ENCODE measurements at places on chromosomes 13 and 19.

DNA sequence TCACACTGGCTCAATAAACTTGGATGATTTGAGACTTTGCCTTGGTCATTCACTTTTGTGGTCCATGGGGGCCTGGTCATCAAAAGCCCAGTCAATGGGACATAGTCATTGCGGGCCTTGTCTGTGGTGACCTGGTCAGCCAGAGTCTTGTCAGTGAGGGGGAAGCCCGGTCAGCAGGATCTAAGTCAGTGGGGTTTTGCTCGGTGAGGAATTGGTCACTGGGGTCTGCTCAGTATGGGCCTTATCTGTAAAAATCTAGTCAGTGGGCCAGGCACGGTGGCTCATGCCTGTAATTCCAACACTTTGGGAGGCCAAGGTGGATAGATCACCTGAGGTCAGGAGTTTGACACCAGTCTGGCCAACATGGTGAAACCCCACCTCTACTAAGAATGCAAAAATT lies 63.7 kb upstream of the TPM4 start:
- DNase-seq = no peak

- DNase-seq = no peak
These were observed 69.8 kb downstream of the KCNRG start for GRCh38 chr13:50085063-50085462.

GRCh38 chr13:110554227-110554836 lies 7.2 kb downstream of the RAB20 start:
- no peak for DNase-seq

GRCh38 chr13:19289180-19289579 lies 107.6 kb upstream of the TUBA3C start:
- no peak for DNase-seq

- no peak for DNase-seq
These were observed 617.0 kb downstream of the SLITRK1 start for GRCh38 chr13:83265279-83265678.

GRCh38 chr19:1598777-1599459 lies 6.3 kb upstream of the MBD3 start:
- no peak for DNase-seq

GRCh38 chr19:19820774-19821320 lies 703 bp downstream of the ZNF506 start:
- DNase-seq = no peak

DNA sequence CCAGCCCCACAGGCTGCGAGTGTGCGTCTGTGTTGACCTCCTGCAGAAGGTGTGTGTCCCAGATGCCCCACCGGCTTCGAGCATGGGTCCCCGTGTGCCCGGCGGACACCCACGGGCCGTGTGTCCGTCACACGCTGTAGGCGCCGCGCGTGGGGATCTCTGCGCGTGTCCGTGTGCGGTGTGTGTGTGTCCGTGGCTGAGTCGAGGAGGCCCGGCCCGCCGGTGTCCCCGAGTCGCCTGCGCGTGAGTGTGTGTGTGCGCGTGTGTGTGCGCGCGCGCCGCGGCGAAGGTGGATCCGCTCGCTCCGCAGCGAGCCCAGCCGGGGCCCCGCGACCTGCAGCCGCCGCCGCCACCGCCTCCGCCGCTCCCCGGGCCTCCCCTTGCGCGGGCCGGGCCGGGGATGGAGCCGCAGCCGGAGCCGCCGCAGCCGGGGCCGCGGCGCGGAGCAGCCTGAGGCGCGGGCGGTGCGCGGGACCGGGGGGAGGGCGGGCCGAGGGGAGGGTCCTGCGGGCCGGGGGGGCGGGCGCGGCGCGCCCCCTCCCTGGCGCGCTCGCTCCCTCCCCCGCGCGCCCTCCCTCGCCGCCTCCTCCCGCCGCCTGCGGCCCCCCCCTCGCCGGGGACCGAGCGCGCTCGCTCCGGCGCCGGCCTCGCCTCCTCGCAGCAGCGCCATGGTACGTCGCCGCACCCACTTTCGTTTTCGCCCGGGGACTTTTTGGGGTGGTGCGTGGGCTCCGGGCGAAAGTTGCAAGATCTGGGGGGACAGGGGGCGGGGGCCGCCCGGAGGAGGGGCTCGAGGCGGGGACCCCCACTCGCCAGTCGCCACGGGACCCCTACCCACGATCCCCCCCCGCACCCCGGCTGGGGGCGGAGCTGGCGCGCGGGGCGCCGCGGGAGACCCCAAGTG lies 7.1 kb upstream of the NFIC start:
- DNase-seq = no peak

- DNase-seq = no peak
These were observed 180.9 kb downstream of the DIAPH3 start for GRCh38 chr13:59982631-59983382.

DNA sequence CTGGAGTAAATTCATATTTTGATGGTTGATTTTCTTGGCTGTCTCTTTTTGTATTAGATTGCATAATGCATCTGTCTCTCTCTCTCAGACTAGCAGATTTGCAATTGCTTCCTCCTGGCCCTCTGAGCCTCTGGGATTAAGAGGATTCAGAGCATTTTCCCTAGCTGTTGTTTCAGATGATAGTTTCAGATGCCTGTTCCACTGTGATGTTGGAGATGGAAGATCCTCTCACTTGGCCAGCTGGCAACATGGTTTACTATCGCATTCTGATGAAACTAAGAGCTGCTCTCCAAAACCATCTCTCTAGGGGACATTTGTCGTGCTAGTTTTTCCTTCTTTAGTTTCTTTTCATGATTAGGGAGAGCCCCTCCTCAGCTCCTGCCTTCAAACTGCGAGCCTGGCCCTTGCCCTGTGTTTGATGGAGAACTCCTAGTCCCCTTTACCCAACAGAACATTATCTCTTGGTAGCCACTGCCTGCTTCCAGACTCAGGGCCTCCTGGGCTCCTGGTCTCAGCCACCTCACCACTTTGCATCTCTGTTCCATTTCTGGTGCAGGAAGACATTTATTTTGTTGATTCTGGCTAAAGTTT lies 244.6 kb downstream of the B3GLCT start:
- no peak for DNase-seq

DNA sequence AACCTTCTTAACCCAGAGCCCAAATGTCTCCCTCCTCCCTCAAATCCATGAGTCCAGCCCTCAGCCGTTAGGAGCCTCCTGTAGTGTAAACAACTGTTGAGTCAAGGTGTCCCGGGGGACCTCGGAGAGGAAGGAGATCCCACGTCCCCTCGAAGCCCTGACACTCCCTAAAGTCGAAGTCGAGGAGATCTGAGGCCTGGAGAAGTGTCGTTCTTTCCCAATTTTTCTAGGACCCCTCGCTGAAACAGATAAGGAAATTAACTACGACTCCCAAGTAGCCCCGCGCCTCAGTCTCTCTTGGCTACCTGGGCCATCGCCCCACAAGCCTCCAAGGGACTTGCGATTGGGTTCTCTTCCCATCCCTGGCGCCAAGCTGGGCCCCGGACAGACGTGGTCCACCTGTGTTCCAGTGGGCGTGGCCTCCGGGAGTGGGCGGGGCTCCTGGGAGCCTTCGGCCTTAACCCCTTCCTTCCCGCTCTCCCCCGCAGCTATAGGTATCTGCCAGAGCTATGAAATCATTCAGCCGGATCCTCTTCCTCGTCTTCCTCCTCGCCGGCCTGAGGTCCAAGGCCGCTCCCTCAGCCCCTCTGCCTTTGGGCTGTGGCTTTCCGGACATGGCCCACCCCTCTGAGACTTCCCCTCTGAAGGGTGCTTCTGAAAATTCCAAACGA lies 869 bp downstream of the GFY start:
- DNase-seq = no peak

DNA sequence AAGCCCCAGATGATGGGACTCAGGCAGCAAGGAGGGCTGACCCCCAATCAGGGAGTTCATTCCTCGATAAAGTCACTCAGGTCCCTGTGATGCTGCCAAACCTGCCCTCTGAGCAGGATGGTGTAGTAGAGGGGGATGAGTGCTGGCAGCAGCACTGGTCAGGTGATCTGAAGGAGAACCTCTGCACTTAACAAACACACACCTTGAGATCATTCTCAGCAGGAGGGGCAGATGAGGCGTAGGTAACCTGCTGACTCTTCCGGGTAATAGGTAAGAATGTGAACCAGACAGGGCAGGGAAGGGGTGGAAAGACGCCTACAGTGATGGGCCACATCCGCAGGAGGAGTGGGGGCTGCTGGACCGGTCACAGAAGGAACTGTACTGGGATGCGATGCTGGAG lies 3.2 kb downstream of the ZNF446 start:
- no peak for DNase-seq

DNA sequence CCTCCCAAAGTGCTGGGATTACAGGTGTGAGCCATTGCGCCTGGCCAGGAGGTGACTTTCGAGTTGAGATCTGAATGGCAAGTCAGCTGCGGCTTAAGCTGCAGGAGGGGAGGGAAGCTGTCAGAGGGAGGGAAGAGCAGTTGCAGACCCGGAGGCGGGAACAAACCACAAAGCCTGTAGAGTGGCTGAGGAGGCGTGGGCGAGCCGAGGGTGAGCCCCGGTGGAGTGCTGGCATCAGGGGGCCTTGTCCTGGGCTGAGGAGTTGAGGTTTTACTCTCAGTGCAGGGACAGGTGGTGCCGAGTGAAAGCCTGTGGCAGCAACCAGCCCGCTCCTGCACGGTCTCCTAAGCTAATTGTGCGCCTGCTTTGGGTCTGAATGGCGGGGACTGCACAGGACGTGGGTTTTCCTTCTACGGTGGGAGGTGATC lies 24.2 kb downstream of the PPP1R37 start:
- no peak for DNase-seq

- no peak for DNase-seq
These were observed 351.2 kb upstream of the ARGLU1 start for GRCh38 chr13:106919133-106919532.

- no peak for DNase-seq
These were observed 69.6 kb upstream of the ARGLU1 start for GRCh38 chr13:106637519-106637918.

- DNase-seq = no peak
These were observed 354.5 kb upstream of the NBEA start for GRCh38 chr13:34587576-34587975.

- no peak for DNase-seq
These were observed 1786.8 kb downstream of the SLITRK5 start for GRCh38 chr13:89457977-89458376.

GRCh38 chr19:57192077-57192420 lies 749 bp downstream of the ZNF264 start:
- no peak for DNase-seq

DNA sequence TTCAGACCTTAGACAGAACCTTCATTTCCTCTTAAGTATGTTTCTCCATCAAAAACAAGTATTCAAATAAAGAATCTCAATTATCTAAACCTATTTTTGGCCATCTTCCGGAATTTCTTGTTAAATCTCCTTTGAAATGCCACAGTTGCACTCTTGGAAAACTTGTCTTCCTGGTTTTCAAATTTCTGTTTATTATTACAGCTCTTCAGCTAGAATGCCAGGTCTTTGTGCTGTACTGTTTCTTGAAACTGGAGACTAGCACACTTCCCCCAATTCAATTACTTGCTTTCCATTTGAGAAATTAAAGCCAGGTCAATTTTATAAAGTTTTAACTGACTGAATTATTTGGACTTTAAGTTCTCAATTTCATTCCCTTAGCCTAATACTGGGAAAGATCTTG lies 10.2 kb downstream of the KCNRG start:
- DNase-seq = no peak

DNA sequence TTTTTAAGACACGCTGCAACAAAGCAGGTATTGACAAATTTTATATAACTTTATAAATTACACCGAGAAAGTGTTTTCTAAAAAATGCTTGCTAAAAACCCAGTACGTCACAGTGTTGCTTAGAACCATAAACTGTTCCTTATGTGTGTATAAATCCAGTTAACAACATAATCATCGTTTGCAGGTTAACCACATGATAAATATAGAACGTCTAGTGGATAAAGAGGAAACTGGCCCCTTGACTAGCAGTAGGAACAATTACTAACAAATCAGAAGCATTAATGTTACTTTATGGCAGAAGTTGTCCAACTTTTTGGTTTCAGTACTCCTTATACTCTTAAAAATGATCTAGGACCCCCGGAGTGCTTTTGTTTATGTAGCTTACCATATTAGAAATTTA lies 1.2 kb downstream of the BRCA2 start:
- no peak for DNase-seq

DNA sequence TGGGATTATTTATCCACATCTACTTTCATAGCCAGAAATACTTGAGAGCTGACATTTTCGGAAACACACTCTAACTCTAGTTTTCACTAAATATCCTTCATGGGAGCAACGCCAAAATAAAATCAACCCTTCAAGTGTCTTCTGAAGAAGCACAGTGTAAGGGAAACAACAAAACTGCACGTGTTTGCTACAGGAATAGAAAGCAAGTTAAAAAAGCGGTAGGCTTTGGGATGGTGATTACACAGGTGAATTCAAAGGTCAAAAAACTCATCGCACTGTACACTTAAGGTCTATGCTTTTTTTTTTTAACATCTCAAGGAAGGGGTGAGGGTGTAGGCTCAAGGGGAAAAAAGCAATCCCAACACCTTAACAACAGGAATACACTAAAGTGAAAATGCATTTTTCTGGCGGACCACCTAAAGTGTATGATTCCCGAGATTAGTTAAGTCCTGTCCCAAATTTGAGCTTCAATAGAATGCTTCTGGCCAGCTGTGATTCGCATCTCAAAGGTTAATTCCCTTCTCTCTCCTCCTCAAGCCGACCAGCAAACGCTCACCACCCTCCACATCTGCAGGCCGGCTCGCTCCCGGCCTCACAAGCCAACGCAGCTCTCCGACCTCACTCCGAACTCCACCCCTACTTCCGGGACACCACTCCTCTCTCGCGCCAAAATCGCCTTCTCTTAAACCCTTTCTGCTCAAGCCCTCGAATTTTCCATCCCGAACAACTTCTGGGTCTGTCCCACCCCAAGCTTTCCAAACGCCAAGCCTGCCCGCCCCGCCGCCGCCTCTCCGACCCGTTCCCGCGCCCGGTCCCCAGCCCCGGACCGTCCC lies 1.1 kb downstream of the ARGLU1 start:
- DNase-seq = peak; percentile 28

GRCh38 chr13:111011899-111012298 lies 97.0 kb upstream of the ANKRD10 start:
- DNase-seq = no peak

GRCh38 chr19:29779921-29780320 lies 31.9 kb upstream of the CCNE1 start:
- DNase-seq = no peak

GRCh38 chr13:96779691-96780090 lies 214.6 kb downstream of the OXGR1 start:
- DNase-seq = no peak

DNA sequence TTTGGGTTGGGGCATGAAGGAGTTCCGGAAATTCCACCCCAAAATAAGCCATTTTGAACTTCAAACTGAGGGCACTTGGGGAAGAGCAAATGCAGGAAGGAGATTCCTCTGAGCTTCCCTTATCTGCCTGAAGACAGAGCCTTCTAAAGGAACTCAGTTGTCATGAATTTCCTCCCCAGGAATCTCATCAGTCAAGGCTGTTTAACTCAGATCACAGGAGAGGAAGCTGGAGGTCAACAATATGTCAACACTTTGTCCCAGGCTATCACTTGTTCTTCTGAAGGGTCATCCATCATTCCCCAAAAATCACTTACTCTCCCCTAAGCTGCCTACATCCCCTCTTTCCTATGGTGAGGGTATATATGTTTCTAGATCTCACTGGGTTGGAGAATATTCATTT lies 26.0 kb upstream of the CHST8 start:
- no peak for DNase-seq

DNA sequence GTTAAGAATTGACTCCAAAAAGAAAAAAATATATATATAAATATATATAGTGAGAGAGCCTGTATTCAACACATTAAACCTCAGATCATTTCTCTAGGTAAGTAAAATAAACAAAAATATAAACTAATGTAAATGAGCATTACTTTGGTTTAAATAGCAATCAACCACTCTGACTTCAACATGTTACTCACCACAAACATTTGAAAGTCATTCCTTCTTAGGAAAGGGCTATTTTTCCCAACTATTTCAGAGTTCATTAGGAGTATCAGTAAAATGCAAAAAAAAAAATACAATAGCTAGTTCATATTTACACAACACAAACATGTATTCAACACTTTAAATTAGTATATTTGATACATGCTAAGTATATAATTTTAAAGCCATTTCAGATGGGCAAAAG lies 40.5 kb downstream of the KLF12 start:
- no peak for DNase-seq
